Lung (tissue), 17 donors: ENCODE measurements at places on chromosomes 7 and 10.

DNA sequence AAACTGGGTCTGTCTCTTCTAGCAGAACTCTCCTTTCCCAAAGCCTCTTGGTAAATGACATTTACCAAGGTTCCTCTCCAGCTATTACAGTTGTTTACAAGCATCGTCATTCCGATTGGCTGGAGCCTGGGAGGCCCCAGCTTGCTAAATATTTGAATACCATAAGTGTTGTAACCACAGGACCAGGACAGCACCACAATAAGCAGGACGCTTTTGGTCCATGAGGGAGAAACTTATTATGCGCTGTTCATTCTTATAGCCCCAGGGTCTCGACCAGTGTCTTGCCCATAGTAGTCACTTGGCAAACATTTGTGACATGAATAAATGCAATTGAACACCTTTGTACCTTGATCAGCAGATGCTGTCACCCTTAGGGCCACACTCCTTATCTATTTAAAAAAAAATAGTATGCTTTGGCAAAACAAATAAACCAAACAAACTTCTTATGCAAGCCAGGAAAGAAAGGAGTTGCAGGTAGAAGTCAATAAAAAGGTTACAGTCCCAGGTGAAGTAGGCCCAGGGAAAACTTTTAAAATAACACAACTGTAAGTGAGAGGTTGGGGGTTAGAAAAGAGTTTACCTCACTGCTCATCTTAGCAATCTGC, 32.8 kb downstream of the NRAP start:
- DNase-seq: no peak

DNA sequence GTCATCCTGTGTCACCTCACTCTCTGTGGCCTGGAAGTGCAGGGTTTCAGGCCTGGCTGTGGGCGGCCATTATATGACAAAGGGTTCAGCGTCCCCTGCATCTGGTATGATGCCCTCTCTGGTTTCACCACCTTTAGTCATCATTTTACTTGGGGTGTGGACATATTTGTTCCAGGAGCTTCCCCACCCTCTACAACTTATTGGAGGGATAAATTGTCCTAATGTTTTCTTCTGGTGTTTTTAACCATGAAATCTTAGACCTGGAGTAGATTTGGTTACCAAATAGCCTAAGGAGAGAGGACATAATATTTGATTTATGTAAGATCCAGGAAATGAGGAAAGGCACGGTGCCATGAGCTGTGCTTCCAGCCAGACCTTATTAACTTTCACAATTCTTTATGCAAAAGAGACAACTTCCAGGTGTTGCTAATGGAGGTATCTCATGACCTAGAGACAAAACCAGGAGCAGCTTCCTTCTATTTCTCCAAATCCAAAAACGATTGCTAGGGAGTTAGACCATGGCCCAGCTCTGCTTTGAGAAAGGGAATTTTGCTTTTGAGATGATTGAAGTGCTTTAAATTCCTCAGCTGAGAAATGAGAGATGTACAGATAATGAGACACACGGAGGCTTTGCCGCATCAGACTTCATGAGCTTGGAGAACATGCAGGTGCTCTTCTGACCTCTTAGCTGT, 20.9 kb downstream of the WBP1L start:
- DNase-seq: no peak

DNA sequence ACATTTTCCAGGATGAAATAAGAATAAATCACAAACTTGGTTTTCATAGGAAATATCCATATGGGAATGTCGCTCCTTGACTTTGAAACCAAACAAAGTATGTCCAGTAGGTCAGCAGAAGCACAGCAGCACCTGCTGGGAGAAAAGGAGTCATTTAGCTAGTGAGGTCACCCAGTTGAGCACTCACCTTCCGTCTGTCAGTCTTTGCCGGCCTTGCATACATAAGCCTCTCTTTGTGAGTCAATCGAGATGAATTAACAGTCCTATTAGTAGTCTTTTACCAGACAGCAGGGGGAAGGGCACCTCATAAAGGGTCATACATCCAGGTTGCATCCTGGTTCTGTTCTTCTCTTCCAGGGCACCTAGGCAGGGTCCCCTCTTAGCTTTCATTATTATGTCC, 232.5 kb upstream of the FZD1 start:
- DNase-seq: no peak

DNA sequence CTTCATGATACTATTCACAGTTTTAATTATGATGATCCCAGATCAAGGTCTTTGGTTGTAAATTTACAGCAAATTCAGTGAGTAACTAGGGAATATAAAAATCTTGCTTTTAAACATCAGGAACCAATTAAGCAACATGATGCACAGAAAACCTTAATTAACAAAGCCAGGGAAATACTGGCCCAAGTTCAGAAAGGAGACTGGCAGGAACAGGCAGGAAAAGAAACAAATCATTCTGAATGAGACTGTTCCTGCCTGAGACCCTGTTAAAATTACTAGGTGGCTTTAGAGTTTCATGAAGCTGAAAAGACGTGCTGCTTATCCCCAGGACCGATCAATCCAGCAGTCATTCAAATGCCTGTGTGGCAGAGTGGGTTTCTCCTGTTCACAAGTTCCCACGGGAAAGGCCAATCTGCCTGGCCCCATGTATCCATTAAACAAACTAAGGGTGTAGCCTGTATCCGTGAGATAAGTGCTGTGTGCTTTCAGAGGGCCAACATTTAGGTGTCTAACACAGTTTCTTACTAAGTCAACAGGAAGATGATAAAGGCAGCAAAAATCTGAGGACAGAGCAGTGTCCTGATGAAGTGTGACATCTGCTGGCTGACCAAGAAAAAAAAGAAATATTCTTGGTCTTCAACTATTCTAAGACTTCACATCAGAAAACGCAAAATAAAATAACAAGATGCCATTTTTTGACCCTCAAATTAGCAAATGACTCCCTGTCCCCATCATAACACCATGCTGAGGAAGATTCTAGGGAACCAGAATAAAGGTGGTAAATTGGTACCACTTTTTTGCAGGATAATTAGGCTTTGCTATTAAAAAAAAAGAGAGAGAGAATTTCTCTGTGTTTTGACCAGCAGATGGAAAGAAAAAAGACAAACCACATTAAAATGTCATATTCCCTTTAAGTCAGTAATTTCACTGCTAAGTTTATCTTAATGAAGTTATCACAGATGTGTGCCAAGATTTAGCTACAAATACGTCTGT, 34.2 kb downstream of the PUS7 start:
- peak; percentile 84 for DNase-seq

DNA sequence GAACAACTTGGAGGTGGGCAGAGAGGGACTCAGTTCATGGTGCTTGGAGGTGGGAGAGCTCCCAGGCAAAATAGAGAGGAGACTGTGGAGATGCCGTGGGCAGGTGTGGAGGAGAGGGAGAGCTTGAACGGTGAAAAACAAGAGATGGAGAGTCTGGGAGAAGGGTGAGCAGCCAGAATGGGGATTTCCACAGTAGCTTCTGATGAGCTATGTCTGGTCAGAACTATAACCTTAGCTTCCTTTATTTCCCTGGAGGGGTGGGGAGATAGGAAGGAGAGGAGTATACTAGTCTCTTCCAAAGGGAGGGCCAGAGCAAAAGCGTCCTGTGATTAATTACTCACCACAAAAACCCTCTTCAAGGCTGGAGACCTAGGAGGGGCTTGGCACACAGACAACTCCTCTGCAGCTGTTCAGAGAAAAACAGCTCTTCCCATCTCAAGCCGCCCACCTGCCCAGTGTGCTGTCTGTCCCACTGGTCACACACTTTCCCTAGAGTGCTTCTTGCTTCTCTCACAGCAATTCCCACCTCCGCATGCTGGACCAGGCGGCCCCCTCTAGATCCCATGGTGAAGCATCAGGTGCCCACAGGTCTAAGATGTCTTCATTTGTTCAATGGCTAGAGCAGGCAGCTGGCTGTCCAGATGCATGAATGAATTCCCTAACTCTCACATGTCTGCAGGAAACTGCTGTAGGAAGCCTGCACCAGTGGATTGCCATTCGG, 41.9 kb downstream of the TAS2R41 start:
- DNase-seq: no peak
